ENCODE measurements at places on chromosomes 5 and 9. TPM values are rescaled to one million over a fixed set of nuclear protein-coding genes. Genes with fewer than 3 reads are reported as not detected.

PIP5KL1 gene
- total RNA-seq = 3.9 TPM

BTNL3 gene
- total RNA-seq = not detected

CYSRT1 gene
- 0.52 TPM for total RNA-seq

C5orf58 gene
- total RNA-seq = not detected

PHAX gene
- total RNA-seq = 76.3 TPM
